ENCODE measurements at places on chromosomes 3 and 15.

GRCh38 chr3:197371591-197372046 lies 73.2 kb upstream of the DLG1 start:
- DNase-seq = no peak

DNA sequence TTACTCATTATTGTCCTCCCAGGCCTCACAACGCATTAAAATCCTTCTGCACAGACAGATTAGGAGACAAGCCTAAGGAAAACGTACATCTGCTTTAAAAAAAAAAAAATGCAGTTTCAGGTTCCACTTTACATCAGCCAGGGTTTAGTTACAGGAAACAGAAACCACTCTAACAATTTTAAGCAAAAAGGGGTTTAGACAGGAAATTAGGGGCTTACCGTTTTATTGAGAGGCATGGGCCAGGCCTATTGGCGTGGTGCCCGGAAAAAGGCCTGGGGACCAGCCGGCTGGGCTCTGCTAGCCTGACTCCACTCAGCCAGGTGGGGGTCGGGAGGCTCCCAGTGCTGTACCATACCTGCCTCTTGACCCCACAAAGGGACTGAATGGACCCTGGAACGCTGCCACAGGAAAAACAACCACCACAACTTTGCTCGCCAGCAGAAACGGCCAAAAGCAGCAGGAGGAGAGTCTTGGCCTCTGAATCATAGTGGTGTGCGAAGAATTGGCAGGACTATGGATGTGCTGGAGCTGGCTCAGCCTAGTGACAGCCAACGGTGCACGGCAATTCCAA lies 124.3 kb downstream of the CHSY1 start:
- DNase-seq = peak; percentile 24

DNA sequence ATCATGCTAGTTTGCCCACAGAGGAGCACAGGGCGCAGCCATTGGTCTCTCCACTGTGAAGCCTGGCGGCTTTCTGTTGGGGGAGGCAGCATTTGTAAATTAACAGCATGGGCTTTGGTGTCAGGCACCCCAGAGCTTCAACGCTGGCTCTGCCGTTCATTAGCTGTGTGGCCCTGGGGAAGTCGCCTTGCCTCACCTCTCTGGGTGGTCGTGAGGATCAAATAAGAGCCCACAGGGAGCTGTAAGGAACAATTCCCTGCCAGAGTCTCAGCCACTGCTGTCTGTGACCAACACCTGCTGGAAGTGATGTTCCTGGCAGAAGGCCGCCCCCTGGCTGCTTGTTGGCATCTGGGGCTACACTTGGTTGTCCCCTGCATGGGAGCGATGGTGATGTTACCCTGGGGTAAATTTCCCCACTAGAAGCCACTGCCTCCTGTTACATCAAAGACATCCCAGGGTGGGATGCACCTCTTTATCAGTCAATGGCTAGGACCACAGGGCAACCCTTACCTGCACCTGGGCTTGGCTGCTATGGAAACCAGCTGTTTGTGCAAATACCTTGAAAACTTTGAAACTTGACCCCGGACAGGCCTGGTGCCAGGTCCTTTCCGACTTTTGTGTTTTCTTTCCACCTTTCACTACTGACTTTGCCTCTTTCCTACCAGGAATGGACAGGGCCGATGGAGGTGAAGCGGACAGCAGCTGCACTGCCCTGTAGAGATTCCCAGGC lies 36.9 kb downstream of the DNASE1L3 start:
- DNase-seq = peak; percentile 27

DNA sequence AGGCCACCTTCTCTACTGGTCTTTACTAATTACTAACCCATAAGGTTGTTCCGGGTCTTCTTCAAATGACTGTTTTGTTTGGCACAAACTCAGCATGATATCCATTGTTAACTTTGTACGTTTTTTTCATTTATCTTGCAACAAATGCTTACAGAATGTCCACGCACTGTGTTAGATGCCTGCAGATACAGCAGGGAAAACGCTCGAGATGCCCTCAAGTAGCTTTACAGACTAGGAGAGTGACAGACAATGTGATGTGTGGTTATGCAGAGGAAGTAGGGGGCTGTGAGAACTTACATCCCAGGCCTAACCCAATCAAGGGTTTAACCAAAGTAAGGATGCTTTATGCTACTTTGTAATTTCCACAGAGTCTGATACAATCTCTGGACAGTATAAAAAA lies 949 bp upstream of the RFC4 start:
- DNase-seq = no peak

DNA sequence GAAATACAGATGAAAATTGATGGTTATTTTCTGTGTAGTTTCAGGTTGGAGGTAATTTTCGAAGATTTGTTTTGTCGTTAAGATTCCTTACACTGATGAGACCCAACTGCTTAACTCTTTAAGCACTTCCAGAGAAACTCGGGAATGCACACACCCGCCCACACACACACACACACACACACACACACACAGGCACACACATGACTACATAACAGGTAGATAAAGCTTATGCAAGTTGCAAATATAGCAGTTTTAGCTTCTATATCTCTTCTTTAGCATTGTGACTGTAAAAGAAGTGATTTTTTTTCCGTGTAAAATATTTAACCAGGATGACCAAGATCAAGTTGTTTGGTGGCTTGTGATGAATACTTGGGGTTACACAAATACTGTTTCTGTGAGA lies 294.9 kb upstream of the NR2F2 start:
- no peak for DNase-seq

DNA sequence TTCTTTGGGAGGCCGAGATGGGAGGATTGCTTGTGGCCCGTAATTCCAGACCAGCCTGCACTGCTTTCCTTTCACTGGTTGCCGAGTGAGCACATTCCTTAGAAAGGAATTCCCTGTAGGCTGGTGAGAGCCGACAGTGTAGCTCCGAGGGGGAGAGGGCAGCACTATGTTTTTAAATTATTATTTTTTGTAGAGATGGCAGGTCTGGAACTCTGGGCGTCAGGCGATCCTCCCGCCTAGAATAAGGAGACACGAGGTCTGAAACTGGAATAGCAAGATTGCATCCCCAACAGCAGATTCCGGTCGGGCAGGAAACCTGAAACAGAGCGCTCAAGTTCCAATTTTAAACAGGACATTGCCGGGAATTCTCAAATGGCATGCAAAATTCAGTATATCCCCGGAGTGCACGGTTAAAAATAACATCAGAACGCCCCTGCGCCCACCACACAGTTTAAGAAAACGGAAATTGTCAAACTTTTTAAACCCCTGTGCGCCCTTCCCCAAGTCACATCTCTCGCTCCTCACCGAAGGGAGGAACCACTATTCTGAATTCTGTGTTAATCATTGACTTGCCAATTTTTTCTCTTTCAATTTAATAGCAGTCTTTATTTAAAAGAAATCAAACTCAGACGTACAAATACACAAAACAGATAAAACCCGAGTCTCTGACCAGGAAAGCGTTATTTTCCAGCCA lies 643 bp upstream of the RNU5B-1 start:
- peak; percentile 10 for DNase-seq

DNA sequence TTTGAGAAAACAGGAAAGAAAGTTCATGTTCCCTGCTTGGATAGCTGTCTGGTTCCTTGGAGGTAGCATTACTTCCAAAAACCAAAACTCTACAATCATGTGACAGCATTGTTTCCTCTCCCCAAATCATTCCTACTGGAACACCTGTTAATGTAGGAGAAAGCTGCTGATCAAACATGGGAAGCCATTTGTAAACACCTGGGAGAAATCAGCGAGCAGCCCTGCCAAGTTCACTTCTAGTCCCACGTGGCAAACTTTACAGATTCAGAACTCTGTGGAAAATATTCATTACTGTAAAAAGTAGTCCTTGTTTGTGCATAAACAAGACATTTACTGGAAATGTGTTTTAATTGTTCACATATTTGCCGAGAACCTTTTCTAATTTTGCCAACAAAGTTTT lies 275.5 kb upstream of the AZI2 start:
- no peak for DNase-seq

GRCh38 chr15:50506121-50506520 lies 40.3 kb downstream of the USP50 start:
- DNase-seq = no peak

DNA sequence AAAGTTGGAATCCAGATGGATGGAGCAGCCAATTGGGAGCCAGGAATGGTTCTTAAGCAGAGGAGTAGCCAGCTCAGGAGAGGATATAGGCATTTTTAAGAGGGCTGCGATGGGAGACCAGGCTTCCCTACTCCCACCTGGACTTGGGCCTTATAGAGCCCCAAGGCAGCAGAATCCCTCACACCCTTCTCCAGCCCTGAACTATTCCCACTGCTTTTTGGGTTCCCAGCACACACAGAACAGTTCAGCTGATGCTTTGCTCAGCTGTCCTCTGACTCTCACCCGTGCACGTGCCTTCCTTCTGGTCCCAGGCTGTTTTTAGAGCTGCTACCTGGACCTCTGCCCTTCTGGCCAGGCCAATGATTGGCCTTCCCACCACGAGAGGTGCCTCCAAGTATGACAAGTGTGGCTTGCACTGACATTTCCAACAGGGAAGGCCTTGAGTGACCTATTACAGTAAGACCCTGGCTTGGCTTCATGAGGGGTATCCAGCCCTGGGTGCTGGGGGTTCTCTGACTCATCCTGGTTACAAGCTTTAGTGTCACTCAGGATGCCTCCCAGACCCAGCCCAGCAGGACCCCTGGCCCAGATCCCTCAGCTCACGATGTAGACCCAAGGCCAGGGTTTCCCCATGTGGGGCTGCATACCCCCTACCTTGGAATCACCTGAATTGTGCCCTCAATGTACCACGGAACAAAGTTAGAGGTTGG lies 25.2 kb downstream of the NOX5 start:
- no peak for DNase-seq

DNA sequence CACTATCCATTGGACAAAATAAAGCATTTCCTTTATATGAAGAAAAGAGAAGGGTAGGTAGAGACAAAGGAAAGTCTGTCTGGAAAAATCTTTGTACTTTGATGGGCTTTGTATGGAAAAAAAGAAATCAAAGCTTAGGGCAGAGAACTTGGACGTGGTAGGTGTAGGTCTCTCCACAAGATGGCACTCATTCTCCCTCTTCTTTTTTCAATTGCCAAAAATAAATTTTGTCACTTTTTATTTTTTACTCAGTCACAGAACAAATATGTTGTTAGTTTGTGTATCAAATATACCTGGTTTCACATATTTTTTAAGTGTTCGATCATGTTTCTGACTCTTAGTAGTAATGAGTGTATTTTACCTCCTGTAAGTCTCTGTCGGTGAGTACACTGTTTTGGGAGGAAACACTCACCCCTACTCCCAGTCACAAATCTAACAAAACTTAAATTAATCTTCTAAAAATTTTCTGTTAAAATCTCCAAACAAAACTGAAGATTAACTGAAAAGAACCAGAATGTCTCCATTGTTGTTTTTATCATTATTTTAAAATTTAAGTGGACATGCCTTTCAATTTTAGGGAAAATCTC lies 415.8 kb upstream of the GOLIM4 start:
- no peak for DNase-seq

GRCh38 chr15:100601617-100602063 lies 344 bp downstream of the LINS1 start:
- no peak for DNase-seq

DNA sequence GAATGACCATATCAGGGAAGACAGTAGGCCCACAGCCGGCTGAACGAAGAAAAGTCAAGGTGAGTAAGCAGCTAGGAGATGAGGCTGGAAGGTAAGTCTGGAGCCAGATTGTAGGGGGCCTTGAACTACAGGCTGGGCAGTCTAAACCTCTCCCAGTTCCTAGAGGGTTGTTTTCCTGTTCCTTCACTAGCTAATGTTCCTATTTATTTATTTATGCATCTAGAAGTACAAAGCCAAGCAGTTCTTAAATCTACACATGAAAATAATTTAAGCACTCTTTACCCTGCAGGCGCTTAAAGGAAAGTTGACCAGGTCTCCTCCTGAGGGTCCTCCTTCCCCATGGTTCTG lies 3.7 kb downstream of the ACAA1 start:
- no peak for DNase-seq

- DNase-seq = no peak
These were observed 4.9 kb upstream of the IFT57 start for GRCh38 chr3:108227131-108227530.

GRCh38 chr3:184284696-184285095 lies 8.9 kb downstream of the ECE2 start:
- DNase-seq = peak; percentile 82

- DNase-seq = no peak
These were observed 79.4 kb downstream of the PEX5L start for GRCh38 chr3:179957264-179957845.

DNA sequence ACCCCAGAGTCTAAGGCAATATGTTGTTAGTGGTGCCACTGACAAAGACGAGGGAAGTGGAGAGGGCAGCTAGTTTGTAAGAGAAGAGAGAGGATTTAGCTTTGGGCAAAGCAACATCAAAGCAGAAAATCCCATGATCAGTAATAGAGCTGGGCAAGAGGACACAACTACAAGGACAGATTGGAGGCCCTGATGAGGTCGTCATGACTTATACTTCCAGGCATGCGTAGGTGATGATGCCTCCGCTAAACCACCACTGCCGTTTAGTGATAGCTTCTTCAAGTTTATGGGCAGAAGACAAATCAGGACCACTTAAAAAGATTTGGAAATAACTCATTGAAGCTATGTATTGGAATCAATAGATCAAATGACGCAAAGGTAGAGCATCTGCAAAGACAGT lies 2.6 kb downstream of the HRG start:
- DNase-seq = no peak

DNA sequence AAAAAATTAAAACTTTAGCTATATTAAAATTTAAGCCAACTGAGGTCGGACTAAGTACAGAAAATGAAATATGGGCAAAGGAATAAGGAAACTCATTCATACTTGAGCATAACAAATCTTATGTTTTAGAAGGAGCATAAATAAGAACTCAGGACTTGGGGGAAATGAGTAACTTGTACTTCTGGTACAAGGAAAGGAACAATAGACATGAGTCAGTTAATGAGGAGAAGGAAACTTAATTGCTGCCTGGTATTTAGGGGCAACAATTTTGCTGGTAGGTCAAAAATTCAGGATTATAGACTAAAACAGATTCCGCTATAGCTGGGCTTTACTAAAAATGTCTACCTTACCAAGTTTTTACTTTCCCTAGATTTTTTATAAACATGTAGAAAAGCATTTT lies 113.1 kb downstream of the MYO5A start:
- no peak for DNase-seq

DNA sequence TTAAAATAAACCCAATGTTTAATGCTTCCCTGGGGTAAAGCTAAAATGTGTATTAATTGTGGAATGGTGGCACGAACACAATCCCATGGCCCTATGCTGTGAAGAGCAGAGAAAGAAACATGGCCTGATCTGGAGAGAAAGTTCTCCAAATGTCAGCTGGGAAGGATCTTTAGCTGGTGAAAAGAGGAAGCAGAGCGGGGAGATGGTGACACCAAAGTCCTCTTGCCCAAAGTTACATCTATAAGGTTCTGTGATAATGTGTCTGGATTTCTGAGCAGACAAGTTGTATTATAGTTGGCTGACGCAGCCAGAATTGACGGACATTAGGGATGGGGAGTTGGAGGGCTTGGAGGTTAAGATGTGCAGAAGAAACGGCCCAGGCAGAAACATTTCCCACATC lies 196.2 kb downstream of the CHST2 start:
- no peak for DNase-seq

GRCh38 chr3:56309465-56309864 lies 158.8 kb downstream of the ERC2 start:
- DNase-seq = no peak

Measured in NCI-H2081 treated with DMSO at 0.1 percent for 48 hours (cell line).